ENCODE measurements at places on chromosomes 2 and 18. TPM values are rescaled to one million over a fixed set of nuclear protein-coding genes. Genes with fewer than 3 reads are reported as not detected.

DNA sequence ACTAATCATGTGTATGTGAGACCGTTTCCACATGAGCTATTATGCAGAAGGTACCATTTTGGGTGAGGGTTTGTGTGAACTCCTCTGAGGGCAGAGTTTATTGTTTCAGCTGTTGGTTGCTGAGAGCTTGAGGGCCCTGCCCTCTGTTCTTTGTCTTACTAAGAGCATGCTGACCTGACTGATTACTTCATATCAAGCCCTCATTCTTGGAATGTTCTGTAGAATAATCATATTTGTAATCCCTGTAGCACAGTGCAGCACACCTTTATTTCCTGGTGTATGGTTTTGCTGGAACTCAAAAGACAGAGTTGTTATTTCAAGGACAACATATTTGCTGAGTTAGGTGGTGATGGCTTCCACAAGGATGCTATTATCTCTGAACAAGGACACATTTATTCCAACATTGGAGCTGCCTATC lies 118.5 kb downstream of the GALNT3 start:
- peak; percentile 68 for DNase-seq

- no peak for DNase-seq
These were observed 179.2 kb downstream of the TTC32 start for GRCh38 chr2:19722531-19722971.

DNA sequence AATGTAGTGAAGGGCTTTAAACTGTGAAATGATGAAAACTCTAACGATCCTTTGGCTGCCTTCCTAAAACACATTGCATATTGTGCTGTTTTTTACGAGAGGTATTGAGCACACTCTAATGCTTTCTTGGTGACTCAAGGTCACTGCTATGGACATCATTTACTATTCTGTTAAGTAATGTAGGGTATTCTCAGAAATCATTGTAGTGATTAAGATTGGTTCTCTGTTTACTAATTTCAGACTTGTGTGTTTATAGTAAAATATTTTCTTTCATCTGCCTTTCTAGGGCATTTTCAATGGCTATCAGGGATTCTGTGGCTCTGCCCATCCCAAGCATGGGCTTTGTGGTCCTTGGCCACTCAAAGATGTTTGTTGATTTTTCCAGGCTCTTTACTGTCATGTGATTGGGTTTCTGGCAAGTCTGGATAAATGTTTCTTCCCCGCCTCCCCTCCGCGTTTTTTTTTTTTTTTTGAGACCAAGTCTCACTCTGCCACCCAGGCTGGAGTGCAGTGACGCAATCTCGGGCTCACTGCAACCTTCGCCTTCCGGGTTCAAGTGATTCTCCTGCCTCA lies 29.3 kb downstream of the UBE2F start:
- peak; percentile 14 for DNase-seq

DNA sequence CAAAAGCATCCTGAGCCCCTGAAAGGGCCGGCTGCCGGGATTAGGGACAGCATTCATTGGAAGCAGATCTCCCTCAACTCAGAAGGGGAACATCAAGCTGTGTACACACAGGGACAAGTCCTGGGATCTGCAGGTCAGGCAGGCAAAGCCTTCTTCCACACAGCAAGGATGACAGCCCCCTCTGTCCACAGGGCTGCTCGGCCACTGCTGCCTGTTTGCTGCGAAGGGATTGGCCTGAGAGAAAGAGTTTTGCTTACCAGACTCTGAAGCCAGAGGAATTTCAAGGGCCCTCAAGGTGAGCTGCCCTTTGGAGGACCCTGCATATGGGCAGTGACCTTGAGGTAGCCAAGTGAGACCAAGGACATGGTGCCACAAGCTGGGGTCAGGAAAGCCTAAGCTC lies 11.1 kb downstream of the ZBTB7C start:
- DNase-seq, result no peak

Gene IL36A
- not detected for total RNA-seq

All from mammary epithelial cell (primary cell).